ENCODE measurements at places on chromosomes 3 and 15.

DNA sequence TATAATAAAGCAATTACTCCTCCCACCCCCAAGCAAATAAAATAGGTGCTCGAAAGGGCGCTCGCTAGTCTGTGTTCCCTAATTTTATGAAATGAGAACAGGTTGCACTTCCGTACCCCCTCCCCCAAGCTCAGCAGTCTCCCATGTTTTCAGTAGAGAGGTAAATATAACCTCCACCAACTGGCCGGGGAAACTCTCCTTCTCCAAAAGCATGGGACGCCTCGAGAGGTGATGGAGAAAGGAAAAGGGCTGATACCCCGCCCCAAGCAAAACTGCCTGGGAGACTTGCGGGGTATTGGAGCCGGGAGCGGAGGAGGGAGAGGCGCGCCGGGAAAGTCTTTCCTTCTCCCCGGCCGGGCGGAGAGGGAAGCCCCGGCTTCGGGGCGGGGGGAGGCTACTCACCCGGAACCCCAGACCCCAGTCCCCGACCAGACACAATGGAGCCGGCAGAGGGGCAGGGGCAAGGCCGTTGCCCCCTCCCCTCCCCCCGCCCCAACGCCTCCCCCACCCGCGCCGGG lies 605 bp downstream of the DCUN1D1 start:
- DNase-seq, result peak; percentile 47

GRCh38 chr3:30082652-30083051 lies 523.7 kb upstream of the TGFBR2 start:
- no peak for DNase-seq

DNA sequence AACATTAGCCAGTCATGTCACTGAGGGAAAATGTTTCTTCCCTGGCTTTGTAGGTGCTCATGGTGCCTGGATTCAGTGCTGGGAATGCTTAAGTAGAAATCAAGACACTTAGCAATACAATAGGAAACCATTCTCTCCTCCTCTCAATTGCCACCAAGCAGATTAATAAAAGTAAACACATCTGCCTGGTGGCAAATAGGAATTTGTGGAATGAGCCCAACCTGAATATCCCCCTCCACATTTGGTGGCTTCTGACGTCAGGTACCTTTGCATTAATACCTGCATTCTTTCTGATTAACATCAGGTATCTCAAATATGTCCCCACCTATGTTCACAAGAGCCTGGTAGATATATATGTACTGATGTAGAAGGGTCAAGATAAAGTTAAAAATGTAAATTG lies 42.7 kb downstream of the PPP2R3A start:
- no peak for DNase-seq

- DNase-seq, result peak; percentile 30
These were observed 21.1 kb downstream of the CCRL2 start for GRCh38 chr3:46427916-46428833.

DNA sequence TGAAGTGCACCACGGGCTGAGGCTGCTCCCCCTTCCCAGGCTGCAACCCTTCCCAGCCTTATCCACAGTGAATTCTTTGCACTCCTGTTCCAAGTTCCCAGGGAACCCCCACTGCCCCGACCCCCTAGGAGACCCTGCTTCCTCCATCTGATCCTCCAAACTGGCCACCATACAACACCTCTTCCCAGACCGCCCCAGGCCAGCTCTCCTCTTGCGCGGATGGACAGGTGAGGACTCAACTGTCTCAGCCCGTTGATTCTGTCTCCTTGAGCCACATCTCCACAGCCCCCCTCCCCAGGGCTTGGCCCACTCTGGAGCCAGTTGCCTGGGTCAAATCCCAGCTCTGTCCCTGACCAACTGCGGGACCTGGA lies 21.7 kb downstream of the GRIP2 start:
- DNase-seq, result no peak

- DNase-seq, result no peak
These were observed 210.6 kb downstream of the ARPP21 start for GRCh38 chr3:35849963-35850362.

DNA sequence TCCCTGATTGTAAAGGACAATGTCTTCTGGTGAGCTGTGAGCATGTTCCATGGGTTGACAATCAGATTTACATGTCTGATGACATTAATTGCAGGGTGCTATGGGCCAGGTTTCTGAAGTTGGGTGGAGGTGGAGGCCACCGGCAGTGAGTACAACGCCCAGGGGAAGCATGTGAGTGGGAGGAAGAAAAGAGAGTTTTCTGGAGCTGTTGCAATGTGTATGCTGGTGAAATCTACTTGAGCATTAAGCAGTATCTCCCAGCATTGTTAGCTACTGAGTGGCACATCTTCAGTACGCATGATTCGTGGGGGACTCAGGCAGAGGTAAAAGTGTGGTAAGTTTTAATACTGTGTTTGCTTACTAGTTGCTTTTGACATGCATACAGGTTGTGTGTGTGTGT lies 26.6 kb downstream of the TMEM45A start:
- DNase-seq, result no peak

- DNase-seq, result no peak
These were observed 140.7 kb downstream of the GADL1 start for GRCh38 chr3:30753766-30754165.

Measured in ELR (cell line).